Stimulated activated naive CD4-positive, alpha-beta T cell treated with Interleukin-2 at 50 U/mL for 16 hours (primary cell): ENCODE measurements at places on chromosomes 2 and 18.

- no peak for DNase-seq
These were observed 5.1 kb downstream of the FIGLA start for GRCh38 chr2:70785137-70785911.

DNA sequence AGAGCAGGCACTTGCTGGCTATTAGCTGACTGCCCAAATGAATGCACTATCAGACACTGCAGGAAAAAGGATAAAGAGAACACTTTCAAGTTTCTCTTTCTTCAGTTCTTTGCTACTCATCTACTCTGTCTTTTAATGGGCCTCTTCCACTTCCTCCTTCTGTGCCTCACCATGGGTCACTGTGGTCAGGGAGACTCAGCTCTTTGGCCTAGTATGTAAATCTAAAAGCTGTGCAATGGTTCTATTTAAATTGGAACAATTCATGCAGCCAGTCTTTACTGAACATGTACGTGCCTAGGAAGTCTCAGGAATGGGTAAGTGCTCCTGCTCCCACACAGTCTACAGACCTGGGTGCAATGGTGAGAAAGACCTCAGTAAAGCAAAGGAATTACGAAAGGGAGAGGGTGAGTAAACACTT is 79.1 kb upstream of the DNMT3A start:
- DNase-seq, result no peak

DNA sequence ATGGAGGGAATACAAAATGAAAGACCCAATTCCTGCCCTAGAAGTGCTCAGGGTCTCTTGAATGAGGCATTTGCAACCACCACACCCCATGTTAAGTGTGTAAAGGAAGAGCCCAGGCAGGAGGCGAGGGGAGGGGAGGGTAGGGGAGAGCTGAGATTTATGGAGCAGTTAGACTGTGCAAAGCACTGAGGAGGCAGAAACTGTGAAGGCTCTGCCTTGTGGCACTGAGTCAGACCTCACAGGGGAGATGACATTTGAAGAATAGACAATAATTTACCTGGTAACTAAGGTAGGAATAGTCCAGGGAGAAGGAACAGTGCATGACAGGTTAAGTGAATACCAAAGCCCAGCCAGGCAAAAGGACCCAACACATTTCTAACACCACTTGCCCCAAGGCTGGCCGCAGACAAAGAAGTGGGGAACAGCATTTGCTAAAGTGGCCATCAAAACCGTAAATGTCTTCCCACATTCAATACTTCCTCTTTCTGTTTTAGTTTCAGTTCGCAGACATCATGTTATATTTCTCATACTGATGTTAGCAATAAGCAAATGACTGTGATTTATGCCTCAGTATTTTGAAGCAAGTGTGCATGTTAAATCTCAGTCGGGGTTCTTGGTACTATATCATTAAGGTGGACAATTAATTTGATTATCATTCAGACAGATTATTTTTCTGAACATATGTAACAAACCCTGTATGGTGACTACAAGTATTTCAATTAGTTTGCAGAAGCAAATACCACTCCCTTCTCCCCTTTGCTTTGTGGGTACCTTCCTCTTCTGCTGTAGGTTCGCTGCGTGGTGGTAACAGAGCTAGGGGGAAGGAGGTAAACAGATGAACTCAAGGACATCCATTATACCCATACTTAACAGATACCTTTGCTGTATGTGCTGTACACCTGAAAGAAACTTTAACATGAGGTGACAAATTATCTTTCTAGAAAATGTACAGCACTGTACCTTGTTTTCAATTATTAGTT is 27.5 kb downstream of the CDH20 start:
- DNase-seq, result no peak

- no peak for DNase-seq
These were observed 12.8 kb upstream of the WIPF1 start for GRCh38 chr2:174610243-174610995.

DNA sequence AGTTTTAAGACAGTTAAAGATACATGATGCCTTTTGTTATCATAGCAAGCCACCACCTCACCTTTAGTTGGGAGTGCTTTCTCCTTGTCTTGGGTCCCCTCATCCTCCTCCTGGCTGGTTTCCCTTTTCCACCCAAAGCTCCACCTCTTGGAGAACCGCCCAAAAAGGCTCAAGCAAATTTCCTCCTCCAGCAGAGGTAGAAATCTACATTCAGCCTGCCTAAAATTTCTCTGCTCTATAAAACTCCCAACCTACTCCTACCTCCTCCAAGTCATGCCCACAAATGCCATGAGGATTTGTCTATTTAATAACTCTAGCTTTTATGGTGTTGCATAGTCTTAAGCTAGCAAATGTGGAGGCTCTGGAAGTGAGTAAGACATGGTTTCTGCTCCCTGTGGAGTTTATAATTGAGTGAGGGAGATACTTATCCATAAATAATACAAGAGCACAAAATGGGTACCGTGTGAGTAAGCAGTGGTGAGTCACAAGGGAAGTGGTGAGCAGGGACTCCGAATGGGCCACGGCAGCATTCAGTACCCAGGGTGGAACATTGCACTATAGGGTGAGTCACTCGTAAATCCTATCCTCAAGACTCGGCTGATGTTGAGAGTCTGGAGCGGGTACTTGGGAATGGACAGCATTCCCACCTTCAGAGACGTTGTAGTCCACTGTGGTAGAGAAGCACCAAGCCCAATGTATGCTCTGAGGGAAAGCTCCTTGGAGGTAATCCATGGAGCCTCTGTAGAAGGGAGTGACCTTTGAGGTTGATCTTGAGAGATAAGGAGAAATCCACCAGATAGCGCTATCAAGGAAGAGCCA is 146.3 kb downstream of the RTN4 start:
- peak; percentile 50 for DNase-seq
